T-helper 1 cell (primary cell): ENCODE measurements at places on chromosomes 7 and 10.

DNA sequence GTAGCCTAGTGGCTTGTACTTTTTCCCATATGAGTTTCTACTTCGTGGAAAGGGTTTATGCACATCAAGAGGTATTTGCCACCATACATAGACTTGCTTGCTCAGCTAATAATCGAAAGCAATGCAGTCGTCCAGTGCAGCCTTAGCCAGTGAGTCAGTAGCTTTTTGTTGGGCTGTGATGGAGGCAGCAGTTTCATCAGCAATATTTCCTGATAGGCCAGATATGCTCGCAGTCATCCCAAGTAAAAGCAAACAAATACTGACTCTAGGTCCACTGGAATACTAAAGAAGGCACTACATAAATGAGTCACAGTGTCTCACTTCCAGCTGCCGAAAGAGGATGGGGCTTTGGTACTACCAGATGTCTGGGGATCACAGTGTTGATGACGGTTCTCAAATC, 2.1 kb upstream of the BNIP3 start:
- DNase-seq = no peak

GRCh38 chr10:91909117-91909677, at the start of gene FGFBP3:
Gene FGFBP3, minus strand, starts transcription at chr10:91909486. Its CDS starts 517 bp downstream, at chr10:91908969.
- DNase-seq = no peak

- no peak for DNase-seq
Measured at GRCh38 chr7:149743476-149744255, 29.7 kb downstream of the ZNF467 start.

DNA sequence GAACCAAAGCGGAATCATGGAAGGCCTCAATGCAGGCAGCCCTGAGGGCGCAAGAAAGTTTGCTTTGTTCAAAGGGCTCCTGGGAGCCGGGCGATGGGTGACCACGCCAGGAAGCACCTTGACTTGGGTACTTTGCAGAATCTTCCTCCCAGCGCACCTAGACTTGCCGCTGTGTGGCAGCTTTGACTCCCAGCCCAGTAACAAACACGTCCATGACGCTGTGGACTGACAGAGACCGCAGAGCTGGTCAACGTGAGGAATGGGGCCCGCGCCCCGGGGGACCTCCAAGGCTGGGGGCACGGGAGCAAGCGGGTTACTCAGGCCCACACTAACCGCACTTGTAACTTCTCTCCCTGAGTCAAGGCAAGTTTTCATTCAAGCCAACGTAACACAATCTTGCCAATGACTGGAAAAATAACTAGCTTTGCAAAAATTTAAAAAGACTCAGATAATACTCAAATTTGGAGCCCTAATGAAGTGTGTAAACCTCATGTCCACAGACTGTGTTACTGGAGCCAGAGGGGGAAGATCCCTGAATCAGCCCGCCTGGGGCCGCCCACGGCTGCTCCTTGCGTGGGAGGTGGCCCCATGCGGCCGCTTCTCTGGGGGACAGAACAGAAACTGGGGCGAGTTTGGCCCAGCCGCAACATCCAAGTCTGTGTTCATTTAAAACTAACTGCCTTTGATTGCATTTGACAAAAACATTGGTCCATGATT, 130.8 kb downstream of the DNAJB6 start:
- DNase-seq = no peak

DNA sequence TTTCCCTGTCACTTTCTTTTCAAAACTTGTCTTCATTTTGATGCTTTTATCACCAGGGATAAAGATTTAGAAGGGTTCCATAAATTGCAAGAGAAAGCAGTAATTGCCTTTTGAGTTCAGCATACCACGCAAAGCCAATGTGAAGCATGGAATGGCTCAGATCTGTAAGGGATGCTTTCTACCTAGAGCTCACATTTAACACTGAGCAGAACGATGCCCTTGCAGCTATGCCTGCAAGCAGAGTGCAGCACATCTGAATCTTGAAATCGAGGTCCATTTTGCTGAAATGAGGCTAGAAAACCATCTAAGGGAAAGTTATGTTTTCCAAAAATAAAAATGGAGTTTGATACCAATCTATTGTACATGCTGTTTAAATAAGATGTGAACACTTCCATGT, 171.2 kb upstream of the CELF2 start:
- no peak for DNase-seq

- no peak for DNase-seq
Measured at GRCh38 chr7:148898845-148899484, 14.9 kb upstream of the EZH2 start.

DNA sequence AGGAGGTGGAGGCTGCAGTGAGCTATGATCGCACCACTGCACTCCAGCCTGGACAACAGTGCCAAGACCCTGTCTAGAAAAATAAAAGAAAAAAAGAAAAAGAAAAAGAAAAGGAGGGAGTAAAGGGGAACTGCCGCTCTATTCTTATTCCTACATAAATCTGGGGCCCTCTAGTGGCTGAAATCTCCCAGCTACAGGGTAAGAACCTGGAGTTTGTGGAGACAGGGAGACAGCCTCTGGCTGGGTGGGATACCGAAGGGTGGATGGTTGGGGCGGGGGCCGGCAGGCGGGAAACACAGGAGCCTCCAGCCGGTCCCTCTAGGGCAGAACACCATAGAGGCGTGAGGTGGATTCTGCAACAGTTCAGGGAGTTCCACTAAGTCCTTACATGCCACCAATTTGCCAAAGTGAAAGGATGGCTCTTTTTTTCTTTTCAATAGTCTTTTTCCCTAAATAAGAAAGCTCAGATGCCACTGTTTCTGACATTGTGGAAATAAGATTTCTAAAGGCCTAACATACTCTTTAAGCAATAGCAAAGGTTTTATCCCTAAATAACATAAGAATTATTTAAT, 117.3 kb downstream of the SVIL start:
- no peak for DNase-seq

- DNase-seq = no peak
Measured at GRCh38 chr7:69885431-69885830, 287.2 kb downstream of the AUTS2 start.

DNA sequence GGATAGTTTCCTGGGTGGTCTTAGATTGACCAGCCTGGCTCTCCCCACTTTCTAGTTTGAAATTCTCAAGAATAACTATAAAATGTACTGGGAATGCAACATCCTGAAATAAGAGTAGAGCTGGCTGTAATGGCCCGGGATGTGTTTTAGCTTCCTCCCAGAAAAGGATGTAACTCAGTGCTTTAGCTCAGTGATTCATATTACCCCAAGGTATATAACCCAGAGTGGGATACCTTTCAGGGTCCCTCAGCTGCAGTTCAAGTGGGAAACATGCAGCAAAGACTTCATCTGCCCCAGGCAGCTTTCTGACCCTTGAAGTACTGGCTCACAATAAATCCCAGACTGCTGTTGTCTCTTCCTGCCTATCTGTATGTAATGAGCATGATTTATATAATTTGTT, 666.7 kb upstream of the KCND2 start:
- no peak for DNase-seq

- DNase-seq = no peak
Measured at GRCh38 chr10:112949143-112949823, 764 bp upstream of the TCF7L2 start.

DNA sequence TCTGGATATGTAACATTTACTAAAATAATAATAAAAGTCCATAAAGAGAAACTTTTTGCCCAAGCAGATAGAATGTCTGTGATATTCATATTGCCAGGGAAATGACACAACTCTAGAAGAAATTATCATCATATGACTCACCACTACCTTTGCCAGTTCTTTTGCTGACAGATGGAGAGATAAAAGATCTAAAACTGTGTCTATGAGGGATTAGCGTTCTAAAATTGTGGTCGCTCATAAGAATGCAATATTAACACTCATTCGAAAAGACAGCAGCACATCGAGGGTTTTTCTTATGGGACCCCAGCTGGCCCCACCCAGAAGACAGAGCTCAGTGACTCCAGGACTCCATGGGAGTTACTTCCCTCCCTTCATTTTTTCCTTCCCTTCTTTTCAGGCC, 16.6 kb upstream of the LANCL2 start:
- no peak for DNase-seq

DNA sequence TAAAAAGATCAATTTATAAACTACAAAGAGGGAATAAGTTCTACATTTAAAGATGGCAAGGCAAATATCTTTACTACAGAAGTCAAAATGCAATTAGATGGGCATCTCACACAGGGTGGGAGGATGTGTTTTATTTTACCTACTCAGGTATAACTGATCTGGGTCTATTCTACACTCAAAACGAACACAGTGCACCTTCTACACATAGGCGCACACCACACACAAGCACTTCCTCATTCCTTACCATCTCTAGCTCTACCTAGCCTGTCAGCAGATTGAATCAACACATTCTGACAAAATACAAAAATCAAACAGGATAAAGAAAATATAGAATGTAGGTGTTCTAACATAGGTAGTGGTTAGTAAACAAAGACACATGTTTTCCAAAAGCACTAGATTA, 64.8 kb downstream of the SGCE start:
- no peak for DNase-seq

DNA sequence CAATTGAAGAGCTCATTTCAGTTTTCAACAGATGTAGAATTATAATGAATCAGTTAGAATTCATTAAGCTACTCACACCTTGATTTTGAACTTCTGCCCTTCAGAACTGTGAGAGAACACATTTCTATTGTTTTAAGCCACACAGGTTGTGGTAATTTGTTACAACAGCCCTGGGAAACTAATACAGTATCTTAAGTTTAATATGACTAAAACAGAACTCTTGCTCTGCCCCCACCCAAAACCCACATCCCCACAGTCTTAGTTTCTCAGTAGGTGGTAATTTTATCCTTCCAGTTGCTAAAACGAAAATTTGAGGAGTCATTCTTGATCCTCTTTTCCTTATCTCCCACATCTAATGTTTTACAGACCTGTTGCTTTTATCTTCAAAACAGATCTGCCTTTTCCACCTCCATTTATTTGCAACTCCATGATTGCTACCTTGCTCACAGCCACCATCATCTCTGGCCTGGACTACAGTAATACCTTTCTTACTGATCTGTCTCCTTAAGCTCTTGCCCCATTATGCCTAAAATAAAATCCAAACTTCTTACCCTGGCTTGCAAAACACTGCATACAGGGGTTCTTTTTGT, 72.8 kb upstream of the NXPH1 start:
- no peak for DNase-seq

GRCh38 chr10:76082956-76083355, 651.5 kb downstream of the LRMDA start:
- no peak for DNase-seq

GRCh38 chr7:73515178-73515577, 6.9 kb downstream of the BAZ1B start:
- no peak for DNase-seq

DNA sequence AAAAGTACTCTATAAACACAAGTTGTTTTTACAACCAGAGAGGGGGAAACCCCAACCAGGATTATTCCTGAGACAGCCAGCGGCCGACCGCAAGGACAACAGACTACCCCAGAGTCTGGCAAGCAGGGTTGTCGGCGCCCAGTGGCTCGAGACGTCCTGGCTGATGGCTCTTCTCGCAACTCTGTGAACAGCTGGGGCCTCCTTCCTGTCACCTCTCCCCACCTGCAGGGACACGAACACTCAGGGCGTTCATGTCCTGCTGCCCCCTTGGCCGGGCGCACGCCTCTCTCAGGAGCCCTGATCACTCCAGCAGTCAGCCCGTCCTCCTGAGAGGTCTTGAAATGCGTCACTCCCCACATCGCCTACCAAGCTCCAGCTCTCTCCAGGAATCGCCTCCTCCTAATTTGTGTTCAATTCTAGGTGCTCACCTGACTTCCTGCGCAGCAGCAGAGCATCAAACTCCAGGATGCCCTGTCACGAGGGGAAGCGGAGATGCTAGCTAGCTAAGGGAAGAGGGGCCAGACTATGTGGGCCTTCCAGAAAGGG, 66.4 kb upstream of the TNRC18 start:
- DNase-seq = no peak

GRCh38 chr7:16913643-16914042, 31.9 kb upstream of the AGR3 start:
- DNase-seq = no peak

DNA sequence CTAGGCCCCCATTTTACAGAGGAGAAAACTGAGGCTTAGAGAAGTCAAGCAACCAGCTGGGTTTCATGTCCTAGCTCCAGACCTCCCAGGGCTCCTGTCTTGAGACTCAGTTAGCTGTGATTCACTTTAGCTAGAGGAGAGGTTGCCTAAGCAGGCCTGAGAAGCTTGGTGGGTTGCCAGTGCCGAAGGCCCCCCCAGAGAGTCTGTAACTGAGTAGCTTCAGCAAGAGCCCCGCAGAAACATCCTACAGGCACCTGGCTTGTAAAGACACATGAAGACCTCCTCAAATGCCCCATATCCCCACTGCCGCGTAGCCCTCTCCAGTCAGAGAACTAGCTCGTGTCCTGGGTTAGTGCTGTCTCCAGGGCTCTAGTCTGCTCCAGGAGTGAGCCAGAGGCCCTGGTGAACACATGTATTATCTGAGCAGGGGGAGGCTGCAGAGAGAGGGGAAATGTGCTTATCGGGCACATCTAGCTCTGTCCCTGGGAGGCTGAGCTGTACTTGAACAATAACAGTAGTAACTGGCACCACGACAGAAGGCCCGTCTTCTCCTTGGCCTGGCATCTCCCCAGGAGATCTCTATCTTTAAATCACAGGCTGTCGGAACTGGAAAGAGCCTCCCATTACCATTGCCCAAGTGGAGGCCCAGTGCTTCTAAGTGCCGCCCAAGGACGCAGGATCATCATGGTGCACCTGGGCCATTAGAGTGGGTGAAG, 28.9 kb downstream of the UNC5B start:
- no peak for DNase-seq

- peak; percentile 5 for DNase-seq
Measured at GRCh38 chr7:44213877-44214388, 13.2 kb downstream of the YKT6 start.

DNA sequence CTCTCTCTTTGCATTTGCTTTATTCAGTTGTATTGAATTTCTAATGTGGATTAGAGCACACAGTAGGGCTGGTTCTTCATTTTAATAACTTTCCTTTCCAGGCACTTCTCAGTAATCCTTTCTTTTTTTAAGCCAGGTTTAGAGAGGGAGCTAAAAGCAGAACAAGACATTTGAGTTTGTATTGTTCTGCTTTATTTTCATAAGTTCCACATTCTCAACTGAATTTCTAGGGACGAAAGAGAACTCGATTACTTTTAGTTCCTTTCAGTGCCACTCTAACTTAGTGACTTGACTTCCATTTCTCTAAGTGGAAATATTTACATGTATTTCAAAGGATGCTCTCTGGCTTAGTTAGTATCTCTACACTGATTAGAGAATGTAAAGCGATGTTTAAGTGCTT, 145.6 kb downstream of the EXOC4 start:
- DNase-seq = no peak
